ENCODE measurements at places on chromosomes 5 and 9.

- DNase-seq: no peak
These were observed 479.1 kb downstream of the CCDC171 start for GRCh38 chr9:16031971-16032370.

DNA sequence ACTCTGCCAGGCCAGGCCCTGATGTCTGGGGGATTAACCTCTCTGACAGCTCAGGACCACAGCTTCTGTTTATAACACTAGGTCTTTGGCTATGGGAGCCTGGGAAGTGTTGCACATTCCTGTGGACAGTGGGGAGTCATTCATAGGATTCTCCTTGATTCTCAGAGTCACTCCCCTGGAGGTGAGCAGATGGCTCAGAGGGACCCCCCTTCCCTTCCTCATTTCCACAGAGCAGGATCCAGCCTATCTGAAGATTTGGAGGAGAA, 60.2 kb downstream of the NRG2 start:
- no peak for DNase-seq

DNA sequence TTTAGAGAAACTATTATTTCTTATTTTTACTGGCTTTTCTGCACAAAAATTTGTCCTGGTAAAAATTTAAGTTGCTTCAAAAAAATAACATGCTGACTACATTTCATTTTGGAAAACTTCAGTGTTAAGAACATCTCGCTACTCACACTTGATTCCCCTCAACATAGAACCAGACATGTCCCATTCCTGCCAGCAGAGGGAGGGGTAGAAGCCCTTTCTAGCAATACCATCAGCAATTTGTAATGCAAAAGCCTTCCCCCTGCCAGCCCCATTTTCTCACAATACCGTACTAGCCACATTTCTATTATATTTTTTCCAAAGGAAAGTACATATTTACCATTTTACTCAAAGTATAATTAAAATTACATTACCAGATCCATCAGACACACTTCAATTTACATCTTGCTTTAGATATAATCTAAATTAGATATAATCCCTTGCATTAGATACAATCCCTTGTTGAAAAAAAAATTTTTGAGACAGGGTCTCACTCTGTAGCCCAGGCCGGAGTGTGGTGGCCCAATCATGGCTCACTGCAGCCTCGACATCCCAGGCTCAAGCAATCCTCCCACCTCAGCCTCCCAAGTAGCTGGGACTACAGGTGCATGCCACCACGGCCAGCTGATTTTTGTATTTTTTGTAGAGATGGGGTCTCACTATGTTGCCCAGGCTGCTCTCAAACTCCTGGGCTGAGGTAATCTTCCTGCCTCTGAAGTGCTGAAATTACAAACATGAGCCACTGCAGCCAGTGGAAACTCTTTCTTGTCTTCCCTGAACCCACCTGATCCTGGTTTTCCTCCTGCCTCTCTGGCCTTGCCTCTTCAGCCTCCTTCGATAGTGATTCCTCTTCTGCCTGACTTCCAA, 39.6 kb upstream of the IDNK start:
- peak; percentile 54 for DNase-seq

DNA sequence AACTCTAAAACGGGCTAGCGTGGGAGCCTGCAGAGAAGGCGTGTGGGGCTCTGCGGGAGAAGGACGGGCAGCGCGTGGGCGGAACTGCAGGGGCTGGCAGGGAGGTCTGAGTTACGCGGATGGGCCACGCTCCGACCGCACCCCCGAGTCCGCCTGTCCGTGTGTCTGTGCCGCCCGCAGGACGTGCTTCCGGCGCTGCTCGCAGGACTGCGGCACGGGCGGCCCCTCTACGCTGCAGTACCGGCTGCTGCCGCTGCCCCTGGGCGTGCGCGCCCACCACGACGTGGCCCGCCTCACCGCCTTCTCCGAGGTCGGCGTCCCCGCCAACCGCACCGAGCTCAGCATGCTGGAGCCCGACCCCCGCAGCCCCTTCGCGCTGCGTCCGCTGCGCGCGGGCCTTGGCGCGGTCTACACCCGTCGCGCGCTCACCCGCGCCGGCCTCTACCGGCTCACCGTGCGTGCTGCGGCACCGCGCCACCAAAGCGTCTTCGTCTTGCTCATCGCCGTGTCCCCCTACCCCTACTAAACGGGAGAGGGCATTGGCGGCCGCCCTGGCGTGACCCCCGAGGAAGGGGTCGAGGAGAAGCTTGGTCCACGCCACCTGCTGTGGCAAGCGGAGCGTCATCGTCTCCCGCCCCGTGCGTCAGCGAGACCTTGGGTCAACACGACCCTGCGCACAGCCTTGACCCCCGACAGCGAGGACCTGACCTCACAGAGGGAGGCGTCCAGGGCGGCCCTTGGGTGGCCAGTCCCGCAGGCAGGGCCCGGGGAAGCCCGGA, 11.4 kb upstream of the ASS1 start:
- DNase-seq: peak; percentile 43

- no peak for DNase-seq
These were observed 231.3 kb downstream of the ATPSCKMT start for GRCh38 chr5:10018201-10019069.

DNA sequence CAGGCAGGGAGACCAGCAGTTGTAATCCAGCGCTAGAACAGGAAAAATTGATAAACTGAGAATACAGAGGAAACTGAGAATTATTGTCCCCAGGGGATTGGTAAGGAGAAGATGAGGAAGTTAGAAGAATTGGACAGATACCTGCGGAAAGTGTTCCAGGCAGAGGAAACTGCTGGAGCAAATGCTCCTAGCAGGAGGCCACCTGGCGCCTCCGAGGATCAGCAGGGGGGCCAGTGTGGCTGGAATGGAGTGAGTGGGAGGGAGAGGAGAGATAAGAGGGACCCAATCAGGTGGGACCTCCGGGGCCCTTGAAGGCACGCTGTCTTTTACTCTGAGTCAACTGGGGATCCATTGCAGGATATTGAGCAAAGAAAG, 695 bp upstream of the ANXA6 start:
- DNase-seq: no peak

- no peak for DNase-seq
These were observed 128.3 kb upstream of the TBC1D2 start for GRCh38 chr9:98383758-98384157.

DNA sequence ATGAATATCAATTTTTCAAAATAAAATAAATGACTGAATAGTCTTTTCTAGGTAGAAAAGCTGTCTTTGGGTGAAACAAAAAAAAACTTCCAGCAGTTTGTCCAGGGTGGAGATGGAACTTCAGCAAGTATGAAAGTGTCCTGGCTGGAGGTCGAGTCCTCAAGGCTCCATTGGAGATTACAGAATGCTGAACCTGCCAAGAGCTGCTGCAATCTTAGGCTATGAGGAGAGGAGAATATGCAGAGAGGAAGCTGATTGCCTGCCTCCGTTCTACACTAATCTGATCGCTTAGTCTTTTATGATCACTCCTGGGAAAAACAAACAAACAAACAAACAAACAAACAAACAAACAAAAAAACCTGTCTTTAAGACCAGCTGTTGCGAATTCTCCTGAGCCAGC, 50.6 kb downstream of the NREP start:
- no peak for DNase-seq

DNA sequence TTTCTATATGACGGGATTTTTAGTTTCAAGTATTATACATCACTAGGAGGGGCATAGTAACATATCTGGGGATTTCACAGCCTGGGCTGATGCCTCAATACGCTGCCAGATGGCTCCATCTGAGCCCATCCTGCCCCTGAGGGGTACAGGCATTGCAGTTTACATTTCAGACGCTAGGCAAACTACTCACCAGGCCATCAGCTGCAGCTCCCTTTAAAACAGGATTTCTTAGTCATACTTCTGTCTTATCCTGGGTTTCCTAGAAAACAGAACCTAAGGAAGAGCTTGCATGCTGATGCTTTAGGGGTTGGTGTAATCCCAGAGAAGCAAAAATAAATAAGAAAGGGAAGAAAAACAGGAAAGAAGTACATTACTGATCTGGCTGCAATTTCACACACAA, 372.8 kb upstream of the PIK3R1 start:
- DNase-seq: no peak

GRCh38 chr9:8115570-8115969, 316.0 kb upstream of the DMAC1 start:
- DNase-seq: no peak

GRCh38 chr5:166834246-166834645, 1457.2 kb upstream of the WWC1 start:
- no peak for DNase-seq

DNA sequence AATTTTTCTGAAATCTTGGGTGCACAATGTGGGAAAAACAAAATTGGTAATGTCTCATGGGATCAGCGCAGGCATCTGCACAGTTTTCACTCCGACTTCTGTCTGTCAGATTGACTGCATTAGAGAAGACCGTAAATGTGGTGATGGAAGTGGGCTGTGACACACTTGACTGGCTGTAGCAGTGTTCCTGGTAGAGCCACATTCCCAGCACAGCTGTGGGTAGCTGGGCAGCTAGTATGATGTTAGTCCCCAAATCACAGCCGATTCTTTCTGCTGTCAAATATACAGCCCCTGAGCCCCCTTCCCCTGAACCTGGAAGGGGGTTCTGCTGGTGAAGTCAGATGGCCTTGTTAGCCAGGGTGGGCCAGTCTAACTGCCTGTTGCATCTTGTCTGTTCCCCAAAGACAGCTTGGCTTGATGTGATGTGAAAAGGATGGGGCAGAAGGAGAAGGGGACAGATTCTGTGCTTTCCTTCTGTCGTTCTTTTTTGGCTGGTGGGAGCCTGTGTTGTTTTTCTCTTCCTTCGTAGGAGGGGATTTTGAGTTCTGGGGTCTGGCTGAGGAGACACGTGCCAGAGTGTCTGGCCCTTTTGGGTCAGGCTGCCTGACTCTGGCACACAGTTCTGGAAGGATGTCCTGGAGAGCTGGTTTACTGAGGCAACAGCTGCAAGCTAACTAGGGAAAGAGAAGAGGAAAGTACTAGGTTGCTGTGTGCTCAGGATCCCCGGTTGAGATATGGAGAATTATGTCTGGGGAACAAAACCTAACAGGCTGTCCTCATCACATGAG, 66.4 kb upstream of the SPRY4 start:
- DNase-seq: no peak

- DNase-seq: no peak
These were observed 809.4 kb downstream of the PRELID2 start for GRCh38 chr5:145025775-145026174.

GRCh38 chr9:21110708-21111576, 30.7 kb downstream of the IFNW1 start:
- peak; percentile 63 for DNase-seq

DNA sequence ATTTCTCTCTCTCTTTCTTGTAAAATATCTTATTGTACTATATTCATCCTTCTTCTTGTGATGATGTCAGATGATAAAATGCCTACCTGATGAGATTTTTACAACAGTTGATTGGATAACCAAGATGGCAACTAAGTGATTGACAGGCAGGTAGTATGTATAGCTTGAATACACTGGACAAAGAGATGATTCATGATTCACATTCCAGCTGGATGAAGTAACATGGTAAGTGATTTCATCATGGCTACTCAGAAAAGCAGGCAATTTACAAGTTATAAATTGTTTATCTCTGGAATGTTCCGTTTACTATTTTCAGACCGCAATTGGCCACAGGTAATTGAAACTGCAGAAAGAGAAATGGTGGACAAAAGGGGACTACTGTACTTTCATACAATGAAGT, 1471.7 kb upstream of the C9orf72 start:
- no peak for DNase-seq

DNA sequence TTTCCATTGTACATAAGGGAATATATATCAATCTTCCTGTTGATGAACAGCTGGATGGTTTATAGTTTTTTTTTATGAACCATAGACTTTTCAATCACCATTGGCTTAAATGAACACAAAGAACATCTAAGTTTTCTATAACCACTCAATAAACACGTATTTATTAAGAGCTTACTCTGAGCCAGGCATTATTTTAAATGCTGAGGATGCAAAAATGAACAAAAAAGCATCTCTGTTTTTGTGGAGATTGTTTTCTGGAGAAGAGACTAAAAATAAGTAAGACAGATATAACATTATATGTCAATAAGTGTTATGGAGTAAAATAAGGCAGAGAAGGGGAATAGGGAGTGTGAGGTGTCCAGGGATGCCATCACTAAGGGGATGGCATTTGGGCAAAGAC, 52.1 kb upstream of the SLC24A2 start:
- no peak for DNase-seq

GRCh38 chr9:16121601-16122286, 568.9 kb downstream of the CCDC171 start:
- DNase-seq: no peak

GRCh38 chr5:12017007-12017406, 112.8 kb upstream of the CTNND2 start:
- no peak for DNase-seq

- no peak for DNase-seq
These were observed 180.0 kb downstream of the CDH12 start for GRCh38 chr5:22673131-22673530.

DNA sequence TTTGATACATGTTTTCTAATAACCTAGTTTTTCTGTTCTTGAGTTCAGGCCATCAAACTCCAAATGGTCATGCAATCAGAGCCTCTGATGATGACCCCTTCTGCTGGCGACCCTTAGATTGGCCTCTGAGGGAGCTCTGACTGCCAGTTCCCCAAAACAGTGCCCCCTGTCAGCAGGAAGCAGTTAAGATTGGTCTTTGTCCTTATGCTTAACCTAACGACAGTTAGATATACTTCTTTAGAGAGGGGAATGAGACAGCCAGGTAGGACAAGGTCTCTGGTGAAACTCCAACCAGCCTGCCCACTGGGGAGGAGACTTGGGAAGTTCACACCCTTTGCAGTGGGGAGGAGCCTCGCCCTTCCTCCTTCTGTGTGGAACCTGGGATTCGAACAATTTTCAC, 390.4 kb upstream of the KIF2A start:
- no peak for DNase-seq

DNA sequence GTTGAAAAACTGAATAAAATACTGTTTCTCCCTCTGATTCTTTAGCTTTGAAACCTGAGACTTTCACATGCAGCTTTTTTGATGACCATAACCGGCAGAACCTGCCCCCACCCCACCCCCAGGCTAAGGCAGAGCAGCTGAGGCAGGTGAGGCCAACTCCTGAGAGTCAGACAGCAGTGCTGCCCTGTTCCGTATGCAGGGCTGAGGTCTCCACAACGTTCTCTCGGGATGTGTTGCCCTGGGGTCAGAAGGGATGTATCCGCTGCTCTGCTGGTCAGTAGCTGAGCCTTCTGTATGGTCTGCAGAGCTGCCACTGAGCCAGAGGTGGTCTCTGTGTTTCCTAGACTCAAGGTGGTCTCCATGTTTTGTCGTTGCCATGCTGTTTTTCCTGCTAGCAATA, 190.5 kb downstream of the AOPEP start:
- DNase-seq: no peak

GRCh38 chr5:61019642-61020041, 74.6 kb downstream of the NDUFAF2 start:
- no peak for DNase-seq

DNA sequence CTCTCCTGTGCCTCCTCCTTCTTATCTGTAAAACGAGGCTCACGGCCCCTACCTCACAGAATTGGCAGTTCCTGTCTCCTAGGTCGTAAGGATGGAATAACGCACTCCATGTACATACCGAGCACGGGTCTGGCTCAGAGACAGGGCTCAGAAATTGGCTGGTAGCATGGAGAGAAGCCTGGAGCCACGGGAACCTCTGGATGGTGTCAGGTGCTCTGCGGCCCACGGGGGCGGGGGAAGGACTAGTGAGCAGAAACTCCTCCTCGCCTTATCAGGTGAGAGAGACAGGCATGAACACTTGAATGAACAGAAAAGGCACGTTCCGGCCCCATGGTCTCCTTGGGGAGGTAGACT, 15.4 kb upstream of the C5orf47 start:
- DNase-seq: no peak

GRCh38 chr5:31982621-31983020, 191.5 kb downstream of the GOLPH3 start:
- no peak for DNase-seq

- no peak for DNase-seq
These were observed 50.9 kb downstream of the ZNF474 start for GRCh38 chr5:122180146-122180712.

- no peak for DNase-seq
These were observed 9.2 kb upstream of the DDX46 start for GRCh38 chr5:134749415-134749814.
